ENCODE measurements at places on chromosomes 1 and 21.

- H3K4me3 ChIP-seq: no peak overlapping the region
- H3K36me3 ChIP-seq: no peaks in the 10 kb centered on the region
- H3K4me1 ChIP-seq: no peaks in the 10 kb centered on the region
- DNase-seq: no peak
These were observed 142.8 kb downstream of the DSCAM start for GRCh38 chr21:40704141-40704540.

DNA sequence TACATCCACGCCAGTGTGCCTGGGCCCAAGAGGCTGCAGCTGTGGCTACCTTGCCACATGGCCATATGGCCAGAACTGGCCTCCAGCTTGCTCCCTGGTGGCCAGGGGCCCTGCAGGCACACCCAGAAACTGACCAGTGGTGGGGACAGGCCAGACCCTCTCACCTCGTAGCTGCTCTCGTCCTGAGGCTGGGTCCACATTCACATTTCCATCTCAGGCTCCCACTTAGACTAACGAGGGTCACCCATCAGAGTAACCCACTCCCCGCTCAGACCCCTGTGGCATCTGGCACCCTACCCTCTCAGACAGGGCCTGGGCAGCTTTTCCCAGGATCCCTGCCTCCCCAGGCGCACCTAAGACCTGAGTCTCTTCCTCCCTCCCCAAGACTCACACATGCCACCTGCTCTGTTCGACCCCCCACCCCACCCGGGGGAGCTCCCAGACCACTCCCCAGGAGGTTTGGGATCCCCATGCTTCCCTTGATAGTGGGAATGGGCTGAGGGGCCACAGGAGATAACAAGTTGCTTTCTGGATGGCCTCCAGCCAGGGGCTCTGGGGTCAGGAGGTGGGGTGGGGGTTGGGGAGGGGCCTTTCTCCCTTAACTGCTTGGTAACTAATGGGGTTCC is 21.3 kb upstream of the RNU1-4 start:
- no peak overlapping the region for H3K27ac ChIP-seq
- no peaks in the 10 kb centered on the region for H3K4me1 ChIP-seq
- no peak overlapping the region for H3K4me3 ChIP-seq
- H3K27me3 ChIP-seq: no peaks in the 10 kb centered on the region
- DNase-seq: no peak
- no peaks in the 10 kb centered on the region for H3K36me3 ChIP-seq

- H3K27me3 ChIP-seq: no peaks in the 10 kb centered on the region
- no peak overlapping the region for H3K27ac ChIP-seq
- H3K36me3 ChIP-seq: no peaks in the 10 kb centered on the region
- DNase-seq: no peak
- H3K4me1 ChIP-seq: peaks cover 4% of the 10 kb centered on the region
These were observed 32.1 kb downstream of the CASZ1 start for GRCh38 chr1:10764296-10764798.

- DNase-seq: no peak
- H3K27me3 ChIP-seq: no peaks in the 10 kb centered on the region
- H3K4me3 ChIP-seq: no peak overlapping the region
- no peaks in the 10 kb centered on the region for H3K4me1 ChIP-seq
- H3K27ac ChIP-seq: no peak overlapping the region
- H3K36me3 ChIP-seq: no peaks in the 10 kb centered on the region
These were observed 207.0 kb upstream of the VAMP3 start for GRCh38 chr1:7564137-7564536.

GRCh38 chr1:84271441-84272151 is 29.9 kb upstream of the SAMD13 start:
- no peaks in the 10 kb centered on the region for H3K27me3 ChIP-seq
- H3K4me3 ChIP-seq: no peak overlapping the region
- no peak for DNase-seq
- H3K36me3 ChIP-seq: no peaks in the 10 kb centered on the region
- H3K4me1 ChIP-seq: peaks cover 7% of the 10 kb centered on the region

DNA sequence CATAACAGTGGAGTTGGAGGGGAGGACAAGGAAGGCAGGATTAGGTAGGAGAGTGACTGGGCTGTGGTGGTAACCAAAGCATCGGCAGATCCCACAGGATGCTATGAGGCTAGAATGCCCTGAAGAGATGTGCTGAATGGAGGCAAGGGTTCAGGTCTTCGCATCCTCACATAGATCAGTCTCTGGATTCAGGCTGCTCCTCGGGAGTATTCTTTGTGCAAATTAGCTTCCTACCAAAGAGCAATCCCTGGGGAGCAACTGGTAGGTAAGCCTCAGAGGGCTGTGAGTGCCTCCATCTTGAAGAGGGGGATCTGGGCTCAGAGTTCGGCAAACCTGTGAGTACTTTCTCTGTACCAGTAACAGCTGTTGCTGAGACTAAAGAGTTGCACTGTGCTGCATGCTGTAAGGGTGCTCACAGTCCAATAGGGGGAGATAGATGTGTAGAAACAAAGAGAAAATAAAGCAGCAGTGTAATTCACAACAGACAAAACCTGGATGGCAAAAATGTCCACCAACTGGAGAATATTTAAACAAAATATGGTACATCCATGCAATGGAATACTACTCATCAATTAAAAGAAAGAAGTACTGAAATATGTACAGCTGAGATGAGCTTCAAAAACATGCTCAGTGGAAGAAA is 322.4 kb upstream of the DEPDC1 start:
- H3K4me1 ChIP-seq: no peaks in the 10 kb centered on the region
- DNase-seq: no peak
- H3K27ac ChIP-seq: no peak overlapping the region
- H3K36me3 ChIP-seq: no peaks in the 10 kb centered on the region

DNA sequence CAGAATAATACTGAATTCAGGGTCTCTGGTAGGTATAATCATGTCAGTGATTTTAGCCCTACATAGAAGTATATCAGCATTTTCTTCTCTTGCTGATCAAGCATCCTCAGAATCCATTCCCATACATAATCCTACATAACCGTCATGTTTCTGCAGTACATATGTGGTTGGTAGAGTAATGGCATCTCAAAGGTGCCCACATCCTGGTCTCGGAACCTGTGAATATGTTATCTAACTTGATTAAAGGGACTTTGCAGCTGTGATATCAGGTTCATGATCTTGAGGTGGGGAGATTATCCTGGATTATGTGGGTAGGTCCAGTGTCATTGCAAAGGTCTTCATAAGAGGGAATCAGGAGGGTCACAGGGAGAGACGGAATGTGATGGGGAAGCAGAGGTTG is 69.4 kb upstream of the KIF1B start:
- H3K36me3 ChIP-seq: peaks cover 16% of the 10 kb centered on the region
- DNase-seq: no peak
- no peak overlapping the region for H3K4me3 ChIP-seq
- H3K27ac ChIP-seq: no peak overlapping the region

DNA sequence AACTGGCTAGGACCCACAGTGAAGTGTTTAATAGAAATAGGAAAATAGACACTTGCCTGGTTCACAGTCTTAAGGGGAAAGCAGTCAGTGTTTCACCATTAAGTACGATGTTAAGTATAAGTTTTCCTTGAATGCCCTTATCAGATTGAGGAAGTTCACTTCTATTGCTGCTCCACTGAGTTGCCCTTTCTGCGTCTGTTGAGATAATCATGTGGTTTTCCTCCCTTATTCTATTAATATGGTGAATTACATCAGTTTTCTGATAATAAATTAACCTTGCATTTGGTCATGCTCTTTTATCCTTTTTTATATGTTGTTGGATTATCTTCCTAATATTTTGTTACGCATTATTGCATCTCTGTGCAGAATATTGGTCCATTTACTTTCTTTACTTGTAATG is 21.4 kb downstream of the UTS2 start:
- H3K27me3 ChIP-seq: no peaks in the 10 kb centered on the region
- no peak for DNase-seq
- H3K4me1 ChIP-seq: no peaks in the 10 kb centered on the region

DNA sequence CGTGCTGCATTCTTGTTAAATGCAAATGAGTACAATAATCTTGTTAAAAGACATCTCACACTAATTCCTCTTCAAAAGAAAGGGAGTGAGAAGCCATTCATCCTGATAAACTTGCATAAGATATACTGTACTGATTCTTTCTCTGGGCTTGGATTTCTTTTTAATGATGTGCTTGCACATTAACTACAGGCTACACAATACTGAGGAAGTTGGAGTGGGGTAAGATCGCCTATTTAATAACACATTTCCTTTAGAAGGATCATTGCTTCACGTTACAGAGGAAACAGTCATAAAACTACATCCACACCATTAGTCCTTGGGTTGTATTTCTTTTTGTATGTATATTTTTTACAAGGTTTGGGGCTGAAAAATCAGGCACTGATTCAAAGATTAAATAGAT is 36.6 kb downstream of the NRIP1 start:
- no peaks in the 10 kb centered on the region for H3K4me1 ChIP-seq
- H3K4me3 ChIP-seq: no peak overlapping the region
- H3K27ac ChIP-seq: no peak overlapping the region
- DNase-seq: no peak
- H3K36me3 ChIP-seq: no peaks in the 10 kb centered on the region
- H3K27me3 ChIP-seq: no peaks in the 10 kb centered on the region

DNA sequence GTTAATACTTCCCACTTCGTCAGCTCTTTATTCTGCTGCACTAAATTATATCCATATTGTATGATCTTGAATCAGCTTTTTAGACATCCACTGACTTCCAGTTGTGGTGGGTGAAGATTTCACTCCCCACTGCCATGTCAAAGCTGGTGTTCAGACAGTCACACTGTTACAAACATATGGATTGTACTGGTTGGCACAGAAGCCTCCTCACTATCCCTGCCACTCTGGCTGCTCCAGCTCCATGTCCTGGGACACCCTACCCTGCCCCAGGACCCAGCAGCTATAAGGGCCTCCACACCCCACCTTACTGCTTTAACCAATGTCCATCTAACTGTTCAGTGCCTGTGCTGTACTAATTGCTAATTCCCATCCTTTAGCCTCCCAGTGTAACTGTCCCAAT is 32.0 kb upstream of the BATF3 start:
- H3K27me3 ChIP-seq: no peaks in the 10 kb centered on the region
- H3K4me3 ChIP-seq: no peak overlapping the region
- no peak for DNase-seq
- H3K36me3 ChIP-seq: no peaks in the 10 kb centered on the region
- no peaks in the 10 kb centered on the region for H3K4me1 ChIP-seq

DNA sequence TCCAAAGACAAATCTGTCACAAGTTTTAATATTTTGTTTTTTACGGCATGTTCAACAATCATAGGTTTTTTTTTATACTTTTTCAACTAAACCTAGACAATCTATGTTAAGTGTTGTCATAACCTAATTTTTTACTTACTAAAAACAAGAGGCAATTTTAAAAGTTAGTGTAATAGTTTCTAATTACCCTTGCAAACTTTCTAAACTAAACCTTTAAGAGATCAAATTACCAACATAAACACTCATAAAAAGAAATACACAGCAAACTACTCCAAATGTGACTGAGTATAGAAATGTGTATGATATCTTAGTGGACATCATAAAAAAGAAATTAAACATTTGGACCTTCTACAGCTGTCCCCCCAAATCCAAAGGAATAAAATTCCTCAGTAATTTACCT is 10.0 kb downstream of the ZNF281 start:
- no peak overlapping the region for H3K27ac ChIP-seq
- DNase-seq: no peak
- no peaks in the 10 kb centered on the region for H3K27me3 ChIP-seq
- H3K36me3 ChIP-seq: no peaks in the 10 kb centered on the region

DNA sequence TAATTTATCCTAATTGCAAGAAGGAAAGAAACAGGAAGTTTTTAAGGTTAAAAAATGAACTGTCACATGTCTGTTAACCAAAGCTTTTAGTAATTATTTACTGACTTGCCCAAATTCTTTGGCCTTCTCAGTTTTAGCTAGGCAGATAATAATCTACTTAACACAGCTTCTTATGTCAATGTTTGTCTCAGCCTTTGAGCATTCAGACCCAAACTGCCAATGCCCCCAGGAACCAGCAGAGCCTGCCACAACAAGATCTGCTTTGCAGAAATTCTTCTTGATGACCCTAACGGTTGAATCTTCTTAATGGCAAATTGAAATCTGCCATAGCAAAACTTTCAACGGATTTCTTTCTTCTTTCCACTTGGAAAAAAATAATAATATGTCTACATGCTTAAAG is 792.4 kb upstream of the ADGRL2 start:
- H3K36me3 ChIP-seq: no peaks in the 10 kb centered on the region
- no peak for DNase-seq
- no peaks in the 10 kb centered on the region for H3K4me1 ChIP-seq

- peaks cover 40% of the 10 kb centered on the region for H3K4me1 ChIP-seq
- H3K4me3 ChIP-seq: no peak overlapping the region
These were observed 149.4 kb downstream of the RERE start for GRCh38 chr1:8667869-8668594.

DNA sequence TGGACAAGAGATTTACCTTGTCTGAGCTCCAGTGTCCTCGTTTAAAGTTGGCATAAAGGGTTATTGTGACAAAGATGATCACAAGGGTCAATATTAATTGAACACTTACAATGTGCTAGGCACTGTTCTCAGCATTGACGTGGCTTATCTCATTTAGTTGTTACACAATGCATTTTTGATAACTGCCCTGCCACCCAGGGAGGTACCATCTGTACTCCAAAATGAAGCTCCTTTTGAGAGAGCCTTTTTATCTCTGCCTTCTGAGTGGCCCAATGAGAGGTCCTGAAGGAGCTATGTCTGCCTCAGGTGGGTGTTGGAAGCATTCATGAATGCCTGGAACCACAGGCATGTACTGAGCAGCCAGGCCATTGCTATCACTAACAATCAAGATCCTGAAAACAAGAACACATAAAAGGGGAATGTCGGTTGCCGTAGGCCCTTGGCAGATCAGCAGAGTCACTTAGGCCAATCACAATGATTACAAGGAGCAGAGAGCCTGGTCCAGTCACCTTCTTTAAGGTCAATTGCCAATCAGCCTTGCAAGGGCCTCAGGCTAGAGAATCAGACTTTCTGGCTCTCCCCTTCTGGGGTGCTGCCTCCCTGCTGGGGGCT is 78.5 kb downstream of the NMNAT2 start:
- no peak overlapping the region for H3K27ac ChIP-seq
- H3K4me1 ChIP-seq: no peaks in the 10 kb centered on the region
- H3K27me3 ChIP-seq: no peaks in the 10 kb centered on the region
- no peaks in the 10 kb centered on the region for H3K36me3 ChIP-seq

DNA sequence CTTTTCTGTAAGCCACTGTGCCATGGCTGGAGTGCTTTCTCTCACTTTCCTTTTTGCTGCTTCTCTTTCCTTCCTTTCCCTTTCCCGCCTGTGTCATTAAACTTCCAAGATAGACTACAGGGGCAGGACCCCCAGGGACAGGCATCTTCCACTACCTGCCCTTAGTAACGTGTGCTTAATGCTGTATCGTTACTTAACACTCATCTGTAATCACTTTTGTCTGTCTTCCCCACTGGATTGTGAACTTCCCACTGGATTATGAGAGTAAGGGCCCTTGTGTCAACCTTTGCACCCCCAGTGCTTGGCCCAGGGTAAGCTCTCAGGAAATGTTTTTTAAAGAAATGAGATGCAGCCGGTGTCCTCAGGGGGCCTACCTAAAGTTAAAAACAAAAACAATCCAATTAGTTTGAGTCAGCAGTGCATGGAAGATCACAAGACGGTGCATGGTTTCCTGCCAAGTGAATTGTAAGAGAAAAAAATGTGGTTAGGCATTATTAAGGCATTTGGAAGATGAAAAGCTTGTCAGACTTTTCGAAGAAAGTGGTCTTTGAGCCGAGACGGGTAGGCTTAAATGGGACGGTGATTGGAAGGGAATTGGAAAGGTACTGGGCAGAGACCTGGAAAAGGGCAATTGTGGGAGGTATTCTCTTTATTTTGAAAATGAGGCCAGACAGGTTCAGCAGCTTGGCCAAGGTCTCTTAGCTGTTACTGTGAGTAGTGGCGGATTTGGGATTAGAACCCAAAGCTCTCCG is 958 bp downstream of the LYPLAL1 start:
- peak overlapping the region; percentile 84 for H3K4me3 ChIP-seq
- peaks cover 35% of the 10 kb centered on the region for H3K4me1 ChIP-seq
- H3K36me3 ChIP-seq: no peaks in the 10 kb centered on the region

- no peaks in the 10 kb centered on the region for H3K36me3 ChIP-seq
- no peak for DNase-seq
- no peaks in the 10 kb centered on the region for H3K27me3 ChIP-seq
These were observed 64.0 kb downstream of the SLC9A1 start for GRCh38 chr1:27090911-27091310.
